ENCODE measurements at places on chromosomes 2 and 18.

DNA sequence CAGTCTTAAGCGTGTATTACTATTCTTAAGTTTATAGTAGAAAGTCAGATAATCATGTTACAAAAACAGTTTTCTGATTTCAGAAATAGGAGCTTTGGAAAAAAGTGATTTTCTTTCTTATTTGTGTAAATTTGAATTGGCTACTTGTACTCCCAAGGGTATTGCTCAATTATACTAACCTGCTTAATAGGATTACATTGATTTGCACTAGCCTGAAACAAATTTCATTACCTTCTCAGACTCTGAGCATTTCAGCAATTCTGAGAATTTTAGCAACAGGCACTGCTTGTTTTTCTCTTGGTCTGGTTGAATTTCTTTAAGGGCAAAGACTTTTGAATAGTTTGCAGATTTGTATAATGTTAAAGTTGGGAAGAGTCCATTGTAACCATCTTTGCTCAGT, 87.2 kb upstream of the NXPH2 start:
- no peak for DNase-seq

GRCh38 chr2:142973822-142974207, 96.4 kb downstream of the KYNU start:
- DNase-seq = no peak

DNA sequence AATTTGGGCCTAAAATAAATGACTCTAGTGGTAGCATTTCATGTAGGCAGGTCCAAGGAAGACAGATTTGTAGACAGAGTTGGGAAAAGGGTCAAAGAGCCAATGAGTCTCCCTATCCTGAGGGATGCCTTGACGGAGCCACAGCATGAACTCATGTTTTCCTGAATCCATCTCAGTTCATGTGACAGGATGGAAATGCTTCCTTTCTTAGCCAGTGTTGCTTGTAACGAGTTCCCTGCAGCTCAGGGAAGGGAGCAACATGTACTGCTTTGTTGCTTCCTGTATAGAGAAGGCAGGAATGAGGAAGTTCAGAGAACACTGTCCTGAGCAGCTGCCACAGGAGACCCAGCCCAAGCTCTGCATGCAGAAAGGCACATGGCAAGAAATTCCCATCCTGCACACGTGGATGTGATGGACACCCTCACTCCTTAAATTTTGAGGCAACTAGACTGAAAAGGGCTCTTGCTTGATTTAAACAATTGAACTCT, 27.9 kb downstream of the TMEM17 start:
- DNase-seq = no peak

DNA sequence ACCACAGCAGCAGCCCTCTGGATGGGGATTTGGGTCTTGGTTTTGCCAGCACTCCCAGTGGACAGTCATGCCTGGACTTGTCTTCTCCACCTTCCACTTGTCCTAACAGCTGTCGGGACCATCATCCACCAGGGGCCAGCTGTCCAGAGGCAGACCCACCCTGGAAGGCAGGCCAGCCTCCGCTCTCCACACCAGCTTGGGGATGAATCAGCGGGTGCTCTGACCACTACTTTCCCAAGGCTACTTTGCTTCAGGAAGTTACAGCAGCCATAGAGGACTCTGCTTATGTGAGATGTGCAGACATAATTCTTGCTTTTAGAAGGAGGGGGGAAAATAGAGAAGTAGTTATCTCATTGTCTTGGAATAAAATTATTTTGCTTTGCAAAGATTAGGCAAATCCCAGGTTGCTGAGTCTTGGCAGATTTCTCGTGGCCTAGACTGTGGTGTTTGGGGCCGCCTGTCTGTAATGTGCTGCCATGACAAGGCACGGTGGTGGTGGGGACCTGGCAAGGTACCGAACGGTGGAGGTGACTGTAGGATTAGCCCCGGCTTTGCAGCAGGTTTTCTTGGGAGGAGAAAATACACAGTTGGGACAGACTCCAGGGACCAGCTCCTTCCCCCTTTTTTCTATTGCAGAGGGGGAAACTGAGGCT, 148.7 kb downstream of the AGAP1 start:
- no peak for DNase-seq

- no peak for DNase-seq
Observed at GRCh38 chr2:204535764-204536163, 9.5 kb upstream of the PARD3B start.

GRCh38 chr18:55316486-55317184, 271.4 kb downstream of the TCF4 start:
- DNase-seq = no peak

- no peak for DNase-seq
Observed at GRCh38 chr2:240622531-240623235, 2.6 kb upstream of the GPR35 start.

GRCh38 chr2:2057125-2057721, 273.9 kb downstream of the MYT1L start:
- DNase-seq = no peak

GRCh38 chr2:68127358-68128242, 30.1 kb upstream of the PNO1 start:
- no peak for DNase-seq

DNA sequence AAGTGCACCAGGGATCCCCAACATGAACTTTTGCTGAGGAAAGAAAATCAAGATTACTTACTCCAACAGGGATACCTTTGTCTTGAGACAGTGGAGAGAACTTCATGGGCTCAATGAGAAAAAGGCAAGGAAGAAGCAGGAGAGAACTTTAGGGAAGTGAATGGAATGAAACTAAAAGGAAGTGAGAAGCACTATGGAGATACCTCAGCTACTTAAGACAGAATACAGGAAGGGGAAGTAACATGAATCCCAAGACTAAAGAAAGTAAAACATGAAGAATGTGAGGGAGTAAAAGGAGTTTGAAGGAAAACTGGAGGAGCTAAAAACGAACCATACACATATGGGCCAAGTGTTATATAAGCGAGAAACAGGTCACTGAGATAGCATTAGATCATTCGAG, 32.4 kb upstream of the ACTR3 start:
- DNase-seq = no peak

- DNase-seq = no peak
Observed at GRCh38 chr2:181907635-181908034, 16.1 kb downstream of the ITPRID2 start.

DNA sequence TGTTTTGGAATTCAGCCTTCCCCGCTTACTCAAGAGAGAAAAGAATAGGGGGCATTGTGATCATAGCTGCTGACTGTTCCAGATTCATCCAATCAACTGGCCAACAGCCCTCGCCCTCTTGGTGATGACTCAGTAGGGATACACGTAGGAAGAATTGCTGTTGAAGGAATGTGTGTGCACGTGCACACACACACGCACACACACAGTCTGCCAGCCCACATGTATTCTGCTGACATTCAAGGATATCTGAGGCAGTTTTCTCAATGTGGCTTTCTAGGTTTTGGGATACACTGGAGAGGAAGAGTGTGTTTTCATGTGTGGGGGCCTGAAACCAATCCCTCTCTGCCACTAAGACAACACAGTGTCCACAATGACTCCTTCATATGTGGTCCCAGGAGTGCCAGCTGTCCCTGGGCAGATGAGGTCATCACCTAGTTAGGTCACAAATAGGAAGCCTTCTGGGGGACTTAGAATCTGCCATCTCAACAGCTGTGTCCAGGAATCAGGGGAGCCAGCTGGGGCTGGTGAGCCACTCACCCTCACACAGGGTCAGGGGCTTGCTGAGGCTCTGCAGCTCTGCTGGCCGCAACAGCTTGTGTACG, 352.6 kb downstream of the SS18 start:
- no peak for DNase-seq

DNA sequence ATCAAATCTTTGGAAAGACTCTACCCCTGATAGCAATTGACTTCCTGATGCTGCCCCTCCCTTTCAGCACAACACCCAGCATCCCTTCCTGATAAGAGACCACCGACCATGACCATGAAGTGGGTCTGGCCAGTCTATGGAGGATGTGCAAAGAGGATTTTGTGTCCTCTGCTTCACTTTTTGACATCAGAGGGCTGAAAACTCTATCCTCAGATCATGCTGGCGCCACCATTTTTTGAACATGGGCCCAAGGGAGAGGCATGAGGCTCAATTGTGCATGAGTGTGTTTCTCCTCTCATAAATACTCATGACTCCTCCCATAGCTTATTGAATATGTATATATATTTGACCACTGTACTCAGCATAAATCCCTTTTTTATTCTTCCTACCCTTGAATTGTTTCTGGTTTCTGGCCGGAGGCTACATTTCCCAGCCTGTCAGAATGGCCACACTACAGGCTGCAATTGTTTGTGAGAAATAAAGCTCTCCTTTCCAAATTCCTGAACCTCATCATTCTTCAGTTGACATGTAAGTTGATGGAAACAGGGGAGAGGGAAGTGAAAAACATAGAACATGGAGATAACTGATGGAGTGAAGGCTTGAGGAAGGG, 314.1 kb downstream of the MYCN start:
- no peak for DNase-seq

DNA sequence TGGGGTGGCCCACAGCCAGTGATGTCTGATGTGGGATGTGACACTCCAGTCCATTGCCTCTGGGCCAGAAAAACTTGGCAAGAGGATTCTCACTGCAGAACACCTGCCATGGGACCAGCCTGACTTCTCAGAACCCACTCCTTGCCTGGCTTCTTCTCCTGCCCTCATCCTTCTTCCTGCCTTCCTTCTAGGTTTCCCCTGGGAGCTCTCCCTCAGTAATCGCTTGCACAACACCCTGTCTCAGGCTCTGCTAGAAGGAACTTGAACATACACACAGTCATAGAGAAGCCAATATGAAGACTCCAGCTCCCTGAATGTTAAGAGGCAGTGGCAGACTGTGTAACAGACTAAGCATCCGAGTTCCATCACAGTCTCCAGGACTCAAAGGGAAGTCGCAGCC, 4.3 kb upstream of the COL6A3 start:
- no peak for DNase-seq

GRCh38 chr2:107281637-107282036, 395.7 kb upstream of the ST6GAL2 start:
- DNase-seq = no peak

DNA sequence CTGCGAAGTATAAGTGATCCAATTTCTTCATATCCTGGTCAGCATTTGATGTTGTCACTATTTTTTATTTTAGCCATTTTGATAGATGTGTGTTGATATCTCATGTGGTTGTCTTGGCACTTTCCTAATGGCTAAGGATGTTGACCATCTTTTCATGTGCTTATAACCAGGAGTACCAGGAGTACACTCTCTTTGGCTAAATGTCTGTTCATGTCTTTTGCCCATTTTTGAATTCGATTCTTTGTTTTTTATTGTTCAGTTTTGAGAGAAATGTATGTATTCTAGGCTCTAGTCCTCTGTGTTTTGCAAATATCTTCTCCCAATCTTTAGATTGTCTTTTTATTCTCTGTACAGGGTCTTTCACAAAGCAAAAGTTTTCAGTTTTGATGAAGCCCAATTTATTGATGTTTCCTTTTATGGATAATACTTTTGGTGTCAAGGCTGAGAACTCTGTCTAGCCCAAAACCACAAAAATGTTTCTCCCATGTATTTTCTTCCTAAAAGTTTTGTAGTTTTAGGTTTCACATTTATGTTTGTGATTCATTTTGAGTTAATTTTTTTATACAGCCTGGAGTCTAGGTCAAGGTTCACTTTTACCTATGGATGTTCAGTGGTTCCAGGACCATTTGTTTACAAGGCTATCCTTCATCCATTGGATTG, 65.4 kb downstream of the SDC1 start:
- no peak for DNase-seq

DNA sequence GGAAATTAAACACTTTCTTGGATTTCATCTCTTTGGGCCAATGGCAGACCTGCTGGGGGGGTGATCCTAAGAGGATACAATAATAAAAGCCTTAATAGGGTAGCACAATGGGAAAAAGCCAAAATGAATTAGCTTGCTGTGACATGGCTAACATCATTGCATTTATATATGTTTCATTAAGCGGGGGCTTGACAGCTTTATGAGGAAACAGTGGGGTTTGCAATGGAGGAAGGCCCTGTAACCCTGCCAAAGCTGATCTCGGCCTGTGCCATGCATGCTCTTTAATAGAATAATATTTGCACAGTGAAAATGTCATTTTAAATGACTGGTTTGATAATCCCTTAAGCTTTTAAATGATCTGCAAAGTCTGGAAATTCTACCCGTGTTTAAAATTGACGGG, 291.5 kb downstream of the SLC4A3 start:
- no peak for DNase-seq

- DNase-seq = no peak
Observed at GRCh38 chr2:159982270-159982669, 80.1 kb downstream of the PLA2R1 start.

DNA sequence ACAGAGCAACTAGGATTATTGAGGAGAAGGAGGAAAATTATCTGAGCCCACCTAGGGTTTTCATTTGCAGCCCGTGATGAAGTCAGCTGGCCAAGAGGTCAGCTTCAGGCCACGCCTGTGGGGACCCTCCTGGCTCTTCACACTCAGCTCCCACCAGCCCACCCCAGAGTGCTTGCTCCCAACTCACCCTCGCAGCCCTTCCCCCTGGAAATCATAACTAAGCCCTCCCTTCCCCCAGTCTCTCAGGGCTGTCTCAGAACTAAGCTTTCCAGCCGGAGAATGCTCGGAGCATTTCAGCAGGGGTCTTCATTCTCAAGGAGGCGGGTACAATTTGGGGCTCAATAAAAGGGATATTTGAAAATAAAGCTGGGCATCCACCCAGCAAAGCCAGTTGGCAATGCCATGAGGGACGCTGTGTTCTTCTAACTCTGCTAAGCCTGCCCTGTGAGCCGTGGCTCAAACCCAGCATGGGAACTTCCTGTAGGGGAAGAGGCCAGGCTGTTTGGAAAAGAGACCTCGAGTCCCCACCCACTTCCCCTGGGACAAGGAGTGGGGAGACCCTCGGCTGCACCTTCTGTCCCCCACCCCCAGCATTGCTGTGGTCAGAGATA, 194.9 kb downstream of the CTIF start:
- no peak for DNase-seq

GRCh38 chr2:200786826-200787225, 24.9 kb upstream of the BZW1 start:
- no peak for DNase-seq

GRCh38 chr2:146652311-146652710, 1192.5 kb upstream of the ACVR2A start:
- no peak for DNase-seq

- DNase-seq = no peak
Observed at GRCh38 chr18:79387615-79388014, 8.1 kb upstream of the NFATC1 start.

DNA sequence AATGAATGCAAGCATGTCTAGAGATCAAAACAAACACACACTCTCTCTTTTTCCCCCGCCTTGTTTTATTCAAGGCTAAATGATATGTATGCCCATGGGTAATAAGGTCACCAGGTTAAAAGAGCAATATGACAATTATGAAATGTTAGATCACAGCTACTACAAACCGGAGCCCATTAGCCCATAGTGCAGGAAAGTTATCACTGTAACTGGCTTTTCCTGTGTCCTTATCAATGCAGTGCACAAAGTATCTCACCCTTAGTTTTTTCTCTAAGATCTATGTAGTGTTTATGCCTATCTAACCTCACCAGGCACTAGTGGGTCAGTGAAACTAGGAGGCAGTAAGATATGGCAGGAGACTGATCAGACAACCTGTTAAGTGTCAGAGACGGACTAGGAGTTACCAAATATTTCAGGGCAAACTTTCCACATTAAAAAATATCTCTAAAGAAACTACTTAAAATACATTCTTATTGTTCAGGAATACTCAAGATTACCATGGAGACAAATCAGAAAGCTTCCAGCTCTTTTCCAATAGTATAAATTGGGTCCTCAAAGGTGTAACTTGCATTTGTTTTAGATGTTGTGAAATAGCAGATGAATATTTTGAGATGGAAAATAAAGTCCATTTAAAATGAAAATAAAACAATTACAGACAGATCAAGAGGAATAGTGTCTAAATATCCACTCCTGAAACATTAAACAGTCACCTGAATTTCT, 282.2 kb downstream of the EXOC6B start:
- no peak for DNase-seq

Data from NCI-H1694 (cell line).